CD14-positive monocyte (primary cell): ENCODE measurements at places on chromosomes 12 and 14.

- DNase-seq: no peak
Observed at GRCh38 chr14:37198273-37198598, 499 bp downstream of the MIPOL1 start.

- DNase-seq: no peak
Observed at GRCh38 chr12:57096748-57097553, 8.0 kb downstream of the NAB2 start.

GRCh38 chr14:75496755-75497154, 25.5 kb upstream of the BATF start:
- DNase-seq: no peak

GRCh38 chr12:561391-561705, 101.6 kb downstream of the B4GALNT3 start:
- DNase-seq: no peak

DNA sequence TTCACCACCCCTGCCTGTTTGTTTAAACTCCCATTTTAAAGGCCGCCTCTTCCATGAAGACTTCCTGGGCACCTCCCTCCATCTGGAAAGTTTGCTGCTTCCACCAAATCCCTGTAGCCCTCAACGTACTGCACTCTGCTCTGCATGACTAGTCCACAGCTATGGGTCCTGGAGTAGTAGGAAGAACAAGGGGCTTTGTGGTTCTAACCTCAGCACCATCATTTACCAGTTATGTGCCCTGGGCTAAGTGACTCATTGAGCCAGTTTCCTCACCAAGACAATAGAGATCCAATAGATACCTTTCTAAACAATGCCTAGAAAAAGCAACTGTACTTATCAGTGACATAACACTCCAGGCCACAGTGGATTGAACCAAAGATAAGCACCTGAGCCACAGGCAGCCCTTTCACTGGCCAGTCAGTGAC, 8.5 kb upstream of the LTBP2 start:
- no peak for DNase-seq

DNA sequence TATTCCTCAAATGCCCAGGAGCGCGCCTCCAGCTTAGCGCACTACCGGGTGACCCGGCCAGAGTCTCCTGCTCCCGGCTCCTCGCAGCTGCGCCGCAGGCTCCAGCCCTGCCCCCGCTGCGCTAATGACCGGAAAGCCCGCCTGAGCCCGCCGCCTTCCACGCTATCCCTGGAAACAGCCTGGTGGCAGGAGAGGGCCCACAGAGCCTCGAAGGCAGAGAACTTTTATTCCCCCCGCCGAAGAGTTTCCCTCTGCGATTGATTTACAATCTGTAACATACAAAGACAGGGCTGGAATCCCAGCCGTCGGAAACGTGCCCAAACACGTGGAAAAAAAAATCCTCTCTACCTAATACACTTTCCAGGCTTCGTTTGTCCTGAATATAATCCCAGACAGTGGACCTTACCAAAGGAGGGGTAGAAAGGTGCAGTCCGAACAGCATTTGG, 1.5 kb downstream of the COL2A1 start:
- DNase-seq: no peak

- DNase-seq: no peak
Observed at GRCh38 chr12:40831916-40832315, 139.7 kb downstream of the CNTN1 start.

DNA sequence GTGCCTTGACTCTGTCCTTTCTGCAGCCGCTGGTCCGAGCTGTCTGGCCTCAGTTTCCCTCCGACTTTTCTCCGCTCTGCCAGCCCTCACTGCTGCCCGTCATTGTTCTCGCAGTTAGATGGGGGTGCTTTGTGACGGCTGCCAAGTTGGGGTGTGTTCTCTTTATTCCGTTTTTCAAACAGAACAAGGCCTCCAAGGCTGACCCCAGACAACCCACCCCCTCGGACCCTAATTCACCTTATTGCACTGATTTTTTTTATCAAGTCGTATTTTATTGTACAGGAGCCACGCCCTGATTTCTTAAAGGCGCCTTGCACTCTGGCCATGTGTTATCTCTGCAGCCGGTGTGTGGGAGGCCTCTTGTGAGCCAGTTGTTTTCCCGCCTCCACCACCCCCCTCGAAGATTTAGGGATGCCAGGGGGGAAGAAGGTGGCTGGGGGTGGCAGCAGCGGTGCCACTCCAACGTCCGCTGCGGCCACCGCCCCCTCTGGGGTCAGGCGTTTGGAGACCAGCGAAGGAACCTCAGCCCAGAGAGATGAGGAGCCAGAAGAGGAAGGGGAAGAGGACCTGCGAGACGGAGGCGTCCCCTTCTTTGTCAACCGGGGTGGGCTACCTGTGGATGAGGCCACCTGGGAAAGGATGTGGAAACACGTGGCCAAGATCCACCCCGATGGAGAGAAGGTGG, 1.3 kb downstream of the VASH1 start:
- DNase-seq: no peak

GRCh38 chr12:65313719-65314317, 35.3 kb downstream of the MSRB3 start:
- DNase-seq: no peak

GRCh38 chr14:30673071-30673470, 51.0 kb downstream of the SCFD1 start:
- DNase-seq: no peak

GRCh38 chr12:79402606-79403005, 288.2 kb downstream of the PAWR start:
- DNase-seq: no peak

DNA sequence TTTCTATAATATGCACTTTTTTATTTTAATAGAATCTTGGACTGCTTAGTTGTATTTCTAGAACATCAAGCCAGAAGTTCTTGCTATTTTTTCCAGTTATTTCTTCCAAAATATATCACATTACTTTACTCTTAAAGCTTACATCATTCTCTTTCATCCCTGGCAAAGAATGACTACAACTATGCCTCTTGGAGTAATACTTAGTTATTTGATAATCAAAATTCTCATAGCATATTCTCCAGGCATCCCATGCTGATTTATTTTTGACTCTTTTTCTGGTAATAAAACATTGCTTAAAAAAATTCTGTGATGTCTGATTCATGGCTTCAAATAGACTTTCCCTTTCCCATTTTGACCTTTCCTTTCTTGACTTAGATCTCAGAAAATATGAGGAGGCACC, 118.7 kb upstream of the TSPAN8 start:
- DNase-seq: no peak

DNA sequence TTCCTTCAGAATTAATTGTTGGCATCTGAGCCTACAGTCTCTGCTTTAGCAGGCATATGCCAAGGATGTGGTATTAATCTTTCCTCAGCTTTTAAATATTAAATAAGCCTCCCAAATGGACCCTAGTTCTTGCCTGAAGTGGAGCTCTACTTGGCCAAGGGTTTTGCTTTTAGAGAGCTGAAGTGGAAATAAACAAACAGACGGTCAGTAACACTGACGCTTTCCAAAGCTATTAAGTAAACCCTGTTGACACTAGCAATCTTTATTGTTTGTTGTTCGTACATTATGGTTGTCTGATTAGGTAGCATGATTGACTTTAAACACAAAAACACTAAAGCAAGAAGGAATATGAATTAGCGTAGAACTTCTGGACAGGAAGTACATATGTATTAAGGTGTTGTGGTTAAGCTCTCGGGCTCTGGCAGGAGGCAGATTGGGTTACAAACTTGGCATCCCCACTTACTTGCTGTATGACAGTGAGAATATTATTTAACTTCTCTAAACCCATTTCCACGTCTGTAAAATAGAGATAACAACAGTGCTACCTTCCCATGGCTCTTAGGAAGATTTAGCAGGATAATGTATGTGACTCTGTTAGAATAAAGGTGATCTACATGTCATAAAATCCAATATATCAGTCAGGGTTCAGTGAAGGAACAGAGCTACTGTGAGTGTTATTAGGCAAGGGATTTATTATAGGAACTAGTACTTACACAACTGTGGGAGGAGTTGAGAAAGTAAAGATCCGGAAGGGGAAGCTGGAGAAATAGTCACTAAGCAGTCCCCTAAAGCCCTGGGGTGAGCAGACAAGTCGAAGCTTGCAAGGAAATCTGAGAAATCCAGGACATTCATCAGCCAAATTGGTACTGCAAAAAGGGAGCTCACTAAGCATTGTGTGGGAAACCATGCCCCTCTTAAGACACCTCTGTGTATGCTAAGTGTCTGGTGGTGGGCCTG, 92.2 kb upstream of the ATF7IP start:
- peak; percentile 96 for DNase-seq

GRCh38 chr12:7017870-7018349, 366 bp downstream of the LPCAT3 start:
- peak; percentile 6 for DNase-seq

DNA sequence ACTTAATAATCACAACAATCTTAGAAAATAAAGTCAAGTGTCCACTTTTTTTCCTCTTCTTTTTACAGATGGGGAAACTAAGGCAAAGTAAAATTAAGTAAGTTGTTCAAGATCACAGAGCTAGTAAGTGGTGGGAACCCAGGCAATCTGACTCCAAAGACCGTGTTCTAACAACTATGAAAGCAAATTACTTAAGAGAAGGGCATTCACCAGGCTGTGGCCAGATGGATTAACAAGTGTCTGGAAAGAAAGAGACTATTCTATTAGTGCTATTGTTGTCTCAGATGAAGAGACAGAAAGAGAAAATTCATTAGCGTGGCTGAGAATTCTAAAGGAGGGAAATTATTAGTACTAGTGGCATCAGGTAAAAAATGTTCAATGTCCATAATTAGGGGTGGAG, 48.5 kb downstream of the FGD6 start:
- no peak for DNase-seq

DNA sequence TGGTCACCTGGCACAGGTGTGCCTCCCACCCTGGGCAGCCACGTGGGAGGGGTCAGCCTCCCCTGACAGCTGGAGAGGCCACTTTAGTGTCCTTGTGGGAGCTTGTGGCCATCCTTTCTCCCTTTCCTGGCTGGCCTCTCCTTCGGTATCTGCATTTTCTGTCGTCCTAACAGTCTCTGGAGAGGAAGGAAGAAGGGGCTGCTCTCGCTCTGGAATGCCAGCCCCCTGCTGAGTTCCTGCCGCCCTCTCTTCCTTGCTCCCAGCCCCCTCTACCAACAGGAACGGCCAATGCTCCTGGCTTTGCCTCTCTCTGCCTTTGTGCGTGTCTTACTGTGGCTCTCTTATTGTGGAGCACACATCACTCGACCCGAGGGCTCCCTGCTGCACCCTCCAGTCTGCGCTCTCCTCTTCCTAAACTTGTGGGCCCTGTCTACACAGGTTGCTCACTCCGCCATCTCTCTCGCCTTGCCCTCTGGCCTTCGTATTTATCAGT, 70.8 kb downstream of the FBXL14 start:
- DNase-seq: no peak

- DNase-seq: no peak
Observed at GRCh38 chr14:105093038-105093430, 27.8 kb upstream of the GPR132 start.

GRCh38 chr12:60935981-60936761, 1324.0 kb upstream of the USP15 start:
- no peak for DNase-seq

DNA sequence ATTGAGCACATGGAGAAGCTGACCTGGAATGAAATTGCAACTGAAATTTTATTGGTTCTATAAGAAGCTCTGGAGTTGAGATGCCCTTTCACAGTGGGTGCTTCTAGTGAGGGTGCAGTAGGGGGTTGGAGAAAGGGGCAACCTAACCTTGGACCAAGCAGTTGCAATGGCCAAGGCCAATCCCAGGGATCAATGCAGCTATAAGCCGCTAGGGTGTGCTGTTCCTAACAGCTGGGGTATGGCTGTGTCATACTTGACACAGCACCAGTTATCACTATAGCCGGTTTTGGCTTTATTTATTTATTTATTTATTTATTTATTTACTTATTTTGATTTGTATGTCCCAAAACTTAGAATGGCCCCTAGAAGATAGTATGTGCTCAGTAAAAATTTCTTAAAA, 505.9 kb downstream of the FLRT2 start:
- DNase-seq: peak; percentile 3

- no peak for DNase-seq
Observed at GRCh38 chr12:106285982-106286381, 16.6 kb upstream of the TCP11L2 start.

GRCh38 chr12:79083181-79083580, 218.6 kb downstream of the SYT1 start:
- DNase-seq: no peak

DNA sequence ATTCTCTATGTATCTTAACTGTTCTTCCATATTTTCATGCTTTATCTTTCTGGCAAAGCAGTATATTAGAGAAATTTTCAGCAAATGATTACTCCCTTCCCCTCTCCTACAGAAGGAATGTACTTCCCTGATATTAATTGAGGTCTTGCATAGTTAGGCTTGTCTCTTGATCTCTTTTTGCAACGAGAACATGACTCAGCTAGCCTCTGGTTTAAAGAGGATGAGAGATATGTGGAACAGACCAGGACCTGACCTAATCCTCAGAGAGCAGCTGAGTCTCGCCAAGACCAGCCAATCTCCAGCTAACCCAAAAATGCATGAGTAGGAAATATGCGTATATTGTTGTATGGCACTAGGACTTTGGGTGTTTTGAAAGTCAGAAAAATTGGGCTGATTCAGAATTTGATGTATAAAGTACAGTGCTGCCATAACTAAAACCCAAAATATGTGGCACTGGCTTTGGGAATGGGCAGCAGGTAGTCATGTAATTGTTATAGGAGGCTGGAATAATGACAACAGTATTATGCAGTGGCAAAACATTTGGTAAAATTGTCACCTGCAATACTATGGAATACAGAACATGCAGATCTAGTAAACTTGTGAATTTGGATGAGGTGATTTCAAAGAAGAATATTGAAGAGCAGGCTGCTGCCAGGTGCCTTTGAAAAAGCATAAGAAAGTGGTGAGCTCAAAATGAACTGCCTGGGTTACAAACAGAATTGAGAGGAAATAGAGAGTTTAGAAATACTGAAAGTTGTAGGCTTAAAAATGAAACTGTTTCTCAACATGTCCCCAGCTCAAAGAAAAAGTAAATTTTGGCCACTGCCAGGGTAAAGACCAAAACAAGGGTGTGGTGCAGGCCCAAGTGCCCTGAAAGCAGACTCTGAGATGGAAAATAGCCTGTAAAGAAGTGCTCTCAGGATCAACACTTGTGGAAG, 9.3 kb upstream of the USP15 start:
- DNase-seq: peak; percentile 59

GRCh38 chr12:16347391-16348298, at the start of gene MGST1:
Gene MGST1, plus strand, starts transcription at chr12:16347645. Its CDS starts 6,608 bp downstream, at chr12:16354253.
- DNase-seq: no peak

- no peak for DNase-seq
Observed at GRCh38 chr14:88208858-88209257, 114.2 kb downstream of the KCNK10 start.
